Naive thymus-derived CD4-positive, alpha-beta T cell (primary cell): ENCODE measurements at places on chromosomes 7 and 10.

GRCh38 chr7:157568106-157568769 is 231.4 kb downstream of the DNAJB6 start:
- H3K4me1 ChIP-seq: peaks cover 15% of the 10 kb centered on the region
- peak overlapping the region; percentile 54 for H3K4me3 ChIP-seq
- H3K27ac ChIP-seq: no peak overlapping the region
- no peaks in the 10 kb centered on the region for H3K27me3 ChIP-seq
- H3K36me3 ChIP-seq: no peaks in the 10 kb centered on the region
- DNase-seq: no peak

DNA sequence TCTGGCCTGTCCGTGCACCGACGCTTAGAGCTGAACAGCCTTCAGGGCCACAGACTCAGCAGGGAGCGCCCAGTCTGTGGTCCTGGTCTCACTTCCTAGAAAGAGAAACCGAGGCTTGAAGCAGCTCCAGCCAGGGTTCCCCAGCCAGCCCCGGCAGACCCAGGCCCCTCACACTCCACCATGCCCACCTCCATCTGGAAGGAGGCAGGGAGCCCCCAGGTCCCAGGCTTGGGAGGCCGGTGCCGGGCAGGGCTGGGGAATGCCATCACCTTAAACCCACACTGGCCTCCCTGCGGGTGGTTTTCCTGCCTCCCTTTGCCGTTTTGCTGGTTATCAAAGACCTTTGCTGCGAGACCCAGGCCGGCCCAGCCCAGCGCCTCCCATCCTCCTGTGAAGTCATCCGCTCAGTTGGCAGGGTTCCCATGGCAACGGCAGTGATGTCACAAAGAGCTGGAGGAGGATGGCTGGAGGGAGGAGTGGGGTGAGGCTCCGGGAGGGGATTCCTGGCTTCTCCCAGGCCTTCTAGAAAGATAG is 24.0 kb downstream of the ELFN1 start:
- H3K36me3 ChIP-seq: no peaks in the 10 kb centered on the region
- no peaks in the 10 kb centered on the region for H3K27me3 ChIP-seq
- H3K4me1 ChIP-seq: no peaks in the 10 kb centered on the region
- no peak for DNase-seq

DNA sequence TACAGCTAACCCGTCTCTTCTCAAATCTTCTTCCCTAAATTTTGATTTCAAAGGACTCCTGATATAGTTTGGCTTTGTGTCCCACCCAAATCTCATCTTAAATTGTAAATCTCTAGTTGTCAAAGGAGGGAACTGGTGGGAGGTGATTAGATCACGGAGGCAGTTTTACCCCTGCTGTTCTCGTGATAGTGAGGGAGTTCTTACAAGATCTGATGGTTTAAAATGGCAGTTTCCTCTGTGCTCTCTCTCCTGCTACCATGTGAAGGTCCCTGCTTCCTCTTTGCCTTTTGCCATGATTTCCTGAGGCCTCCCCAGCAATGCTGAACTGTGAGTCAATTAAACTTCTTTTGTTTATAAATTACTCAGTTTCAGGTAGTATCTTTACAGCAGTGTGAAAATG is 269.3 kb downstream of the POLR1F start:
- DNase-seq: no peak
- H3K27ac ChIP-seq: no peak overlapping the region
- H3K4me3 ChIP-seq: no peak overlapping the region
- H3K27me3 ChIP-seq: no peaks in the 10 kb centered on the region
- no peaks in the 10 kb centered on the region for H3K4me1 ChIP-seq

DNA sequence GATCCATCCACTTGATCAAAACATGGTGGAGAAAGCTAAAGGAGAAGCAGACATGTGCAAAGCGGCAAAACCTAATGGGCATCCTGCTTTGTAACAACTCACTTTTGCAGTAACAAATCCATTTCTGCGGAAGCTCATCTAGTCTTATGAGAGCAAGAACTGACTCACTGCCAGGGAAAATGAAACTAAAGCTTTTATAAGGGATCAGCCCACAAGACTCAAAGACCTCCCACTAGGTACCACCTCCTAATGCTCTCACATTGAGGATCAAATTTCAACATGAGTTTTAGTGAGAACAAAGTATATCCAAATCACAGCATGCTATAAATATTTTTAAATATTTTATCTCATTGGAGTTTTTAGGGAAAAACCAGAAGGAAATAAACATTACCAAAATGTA is 120.1 kb upstream of the GNAI1 start:
- no peak for DNase-seq
- no peak overlapping the region for H3K27ac ChIP-seq
- H3K4me1 ChIP-seq: no peaks in the 10 kb centered on the region
- H3K36me3 ChIP-seq: no peaks in the 10 kb centered on the region

- H3K27me3 ChIP-seq: no peaks in the 10 kb centered on the region
- DNase-seq: no peak
- H3K4me1 ChIP-seq: no peaks in the 10 kb centered on the region
- no peaks in the 10 kb centered on the region for H3K36me3 ChIP-seq
Measured at GRCh38 chr10:96712662-96713271, 7.5 kb downstream of the PIK3AP1 start.
